D341Med (cell line): ENCODE measurements at places on chromosomes 16 and 17.

GRCh38 chr17:60332574-60332973, 59.4 kb downstream of the USP32 start:
- no peak for DNase-seq

- no peak for DNase-seq
These were observed 15.5 kb downstream of the MXRA7 start for GRCh38 chr17:76695059-76695831.

DNA sequence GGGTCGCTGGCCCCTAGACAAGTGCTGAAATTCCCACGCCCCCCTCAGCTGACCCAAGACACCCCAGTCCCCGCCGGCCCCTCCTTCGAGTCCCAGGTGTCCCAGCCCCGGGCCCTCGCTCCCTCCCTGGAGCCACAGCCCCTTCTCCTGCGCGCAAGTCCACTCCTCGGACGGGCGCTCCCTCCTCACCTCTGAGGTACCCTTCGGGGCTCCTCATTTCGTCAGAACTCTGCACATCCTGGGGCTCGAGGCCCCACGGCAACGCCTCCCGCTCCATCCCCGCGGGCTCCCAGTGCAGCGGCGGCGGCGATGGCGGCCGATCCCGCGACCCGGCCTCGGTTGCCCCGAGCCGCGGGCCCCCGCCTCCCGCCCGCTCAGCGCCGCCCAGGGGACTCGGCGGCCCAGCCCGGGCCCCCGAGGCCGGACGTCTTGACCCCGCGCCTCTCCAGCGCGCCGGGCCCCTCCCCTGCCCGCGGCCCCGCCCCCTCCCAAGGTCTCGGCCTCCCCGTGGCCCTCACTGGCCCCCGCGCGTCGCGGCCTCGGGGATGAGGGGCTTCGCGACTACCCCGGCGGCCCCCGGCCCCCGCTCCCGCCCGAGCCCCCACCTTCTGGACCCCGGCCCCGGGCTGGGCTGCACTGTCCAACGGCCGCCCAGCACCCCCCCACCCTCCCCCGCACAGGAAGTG, at the start of gene ZNF768:
TSS of gene ZNF768 (minus strand) at position 430 of the 686 bp plus-strand sequence. CDS start at position 277, 153 bp downstream.
- DNase-seq, result no peak

DNA sequence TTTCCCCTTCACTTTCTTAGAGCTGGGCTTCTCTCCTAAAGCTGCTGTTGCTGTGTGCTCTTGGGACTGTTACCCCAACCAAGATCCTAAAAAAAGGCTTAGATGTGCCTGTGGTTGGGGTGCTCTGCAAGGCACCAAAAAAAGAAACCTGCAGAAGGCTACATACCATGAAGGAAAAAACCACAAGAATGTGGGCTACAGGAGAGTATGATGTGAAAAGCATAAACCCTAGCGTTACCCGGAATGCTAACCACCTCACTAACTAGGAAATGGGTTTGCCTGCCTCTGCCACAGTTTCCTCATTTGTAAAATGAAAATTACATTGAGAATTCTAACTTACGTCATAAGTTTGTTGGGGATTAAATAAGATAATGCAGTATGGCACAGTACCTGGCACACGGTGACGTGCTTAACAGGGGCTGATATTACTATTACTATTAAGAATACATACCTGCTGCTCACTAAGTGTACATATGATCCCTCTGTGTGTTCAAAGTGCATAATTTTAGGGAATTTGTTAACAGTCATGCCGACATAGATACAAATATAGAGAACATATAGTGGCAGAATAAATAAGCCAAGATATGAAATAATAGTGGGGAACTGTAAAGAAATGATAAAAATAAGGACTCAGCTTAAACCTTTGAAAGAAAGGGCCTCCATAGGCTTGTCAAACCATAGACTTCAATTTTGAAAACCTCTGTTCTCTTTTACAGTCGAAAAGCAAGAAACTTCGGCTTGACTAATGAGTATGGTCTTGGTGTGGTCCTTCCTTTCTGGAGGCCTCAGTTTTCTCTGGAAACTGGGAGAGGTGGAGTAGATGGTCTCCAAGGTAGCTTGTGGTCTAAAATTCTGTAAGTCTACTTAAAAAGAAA, 177.8 kb upstream of the TBX2 start:
- no peak for DNase-seq

DNA sequence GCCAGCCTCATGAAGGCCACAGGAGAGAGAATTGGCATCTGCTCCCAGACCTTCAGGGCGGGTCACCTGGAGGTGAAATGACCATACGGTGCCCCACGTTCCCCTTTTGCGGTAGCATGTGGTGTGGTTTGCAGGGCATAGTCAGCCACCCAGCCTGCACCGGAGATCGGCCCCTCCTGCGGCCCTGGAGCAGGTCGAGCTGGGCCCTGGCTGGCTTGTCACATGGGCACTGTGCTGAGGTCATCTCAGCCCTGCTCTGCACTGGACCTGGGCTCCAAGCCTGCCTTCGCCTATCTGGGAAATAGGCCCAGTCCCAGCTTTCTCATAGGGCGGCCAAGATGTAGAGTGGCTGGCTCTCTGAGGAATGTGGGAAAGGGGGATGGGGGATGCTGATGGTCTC, 16.2 kb downstream of the GSE1 start:
- no peak for DNase-seq

DNA sequence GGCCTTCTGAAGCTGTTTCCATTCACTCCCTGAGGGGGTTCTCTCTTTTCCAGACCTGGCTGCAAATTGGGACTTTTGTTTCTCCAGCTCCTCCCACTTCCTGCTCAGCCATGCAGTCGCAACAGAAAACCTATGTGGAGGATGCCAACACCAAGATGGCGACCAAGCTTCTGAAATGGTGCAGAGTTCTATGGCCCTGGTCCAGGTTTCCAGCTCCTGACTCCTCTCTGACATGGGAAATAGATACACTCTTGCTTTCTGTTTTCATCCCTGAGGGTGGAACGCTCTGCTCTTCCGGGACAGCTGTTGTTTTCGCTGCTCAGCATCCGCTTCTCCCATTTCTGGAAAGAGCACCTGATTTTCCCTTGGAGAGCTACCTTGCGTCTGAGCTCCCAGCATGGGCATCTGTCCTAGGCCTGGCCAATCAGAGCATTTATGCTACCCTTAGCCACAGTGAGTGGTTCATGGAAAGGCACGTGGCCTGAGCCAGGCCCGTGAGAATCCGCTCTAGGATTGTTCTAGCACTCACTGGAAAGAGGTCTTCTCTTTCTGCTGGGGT, 8.1 kb downstream of the GPRC5B start:
- no peak for DNase-seq
